ENCODE measurements at places on chromosomes 2 and 18.

- no peak for DNase-seq
Observed at GRCh38 chr2:29164091-29164846, 49.1 kb downstream of the CLIP4 start.

- DNase-seq: no peak
Observed at GRCh38 chr2:119431976-119432850, 559 bp downstream of the TMEM37 start.

- no peak for DNase-seq
Observed at GRCh38 chr18:50614838-50615237, 55.0 kb downstream of the MAPK4 start.

DNA sequence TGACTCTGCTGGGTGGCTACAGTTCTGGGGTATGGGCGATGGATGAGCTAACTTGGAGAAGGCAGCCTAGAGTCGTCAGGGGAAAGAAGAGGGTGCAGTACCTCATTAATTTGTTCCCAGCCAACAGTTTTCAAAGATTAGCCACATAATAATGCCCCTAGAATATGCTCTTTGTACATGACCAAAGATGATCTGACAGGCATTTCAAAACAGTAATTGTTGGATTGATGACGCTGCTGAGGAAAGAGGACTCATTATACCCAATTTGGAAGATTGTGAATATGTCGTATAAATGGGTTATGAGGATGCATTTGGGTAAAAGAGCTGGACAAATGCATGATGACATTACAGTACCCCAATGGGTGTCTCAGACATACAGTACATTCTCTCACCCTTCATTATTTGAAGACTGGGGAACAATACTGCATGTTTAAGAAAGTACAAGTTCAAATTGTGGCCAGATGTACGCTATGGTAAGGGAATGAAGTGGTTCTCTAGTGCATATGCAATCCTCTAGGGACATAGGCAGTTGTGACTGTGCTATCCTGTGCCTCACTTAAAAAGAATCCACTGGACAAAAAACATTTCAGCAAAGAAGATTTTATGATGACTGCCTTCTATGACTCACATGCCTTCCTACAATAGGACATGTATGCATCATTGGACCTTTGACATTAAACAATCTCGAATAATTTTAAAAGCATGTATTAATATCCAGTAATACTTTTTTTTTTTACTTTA is 233.2 kb downstream of the CNTNAP5 start:
- DNase-seq: no peak

GRCh38 chr2:73981081-73982001 is 3.4 kb upstream of the TET3 start:
- DNase-seq: no peak

DNA sequence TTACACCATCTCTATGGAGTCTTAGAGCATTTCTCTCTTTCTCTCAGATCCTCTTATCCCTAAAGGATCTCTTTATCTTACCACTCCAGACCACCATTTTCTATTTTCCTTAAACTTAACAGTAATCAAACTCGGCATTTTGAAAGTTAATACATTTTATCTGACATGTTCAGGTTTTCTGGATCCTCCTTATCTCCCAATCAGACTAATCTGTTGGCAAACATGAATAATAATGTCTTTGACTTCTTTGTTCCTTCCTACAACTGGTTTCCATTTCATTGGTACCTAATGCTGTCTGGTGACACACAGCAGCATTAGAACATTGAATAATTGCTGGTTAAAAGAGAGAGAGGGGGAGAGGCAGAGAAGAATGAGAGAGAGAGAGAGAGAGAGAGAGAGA is 932.1 kb upstream of the FSHR start:
- no peak for DNase-seq

DNA sequence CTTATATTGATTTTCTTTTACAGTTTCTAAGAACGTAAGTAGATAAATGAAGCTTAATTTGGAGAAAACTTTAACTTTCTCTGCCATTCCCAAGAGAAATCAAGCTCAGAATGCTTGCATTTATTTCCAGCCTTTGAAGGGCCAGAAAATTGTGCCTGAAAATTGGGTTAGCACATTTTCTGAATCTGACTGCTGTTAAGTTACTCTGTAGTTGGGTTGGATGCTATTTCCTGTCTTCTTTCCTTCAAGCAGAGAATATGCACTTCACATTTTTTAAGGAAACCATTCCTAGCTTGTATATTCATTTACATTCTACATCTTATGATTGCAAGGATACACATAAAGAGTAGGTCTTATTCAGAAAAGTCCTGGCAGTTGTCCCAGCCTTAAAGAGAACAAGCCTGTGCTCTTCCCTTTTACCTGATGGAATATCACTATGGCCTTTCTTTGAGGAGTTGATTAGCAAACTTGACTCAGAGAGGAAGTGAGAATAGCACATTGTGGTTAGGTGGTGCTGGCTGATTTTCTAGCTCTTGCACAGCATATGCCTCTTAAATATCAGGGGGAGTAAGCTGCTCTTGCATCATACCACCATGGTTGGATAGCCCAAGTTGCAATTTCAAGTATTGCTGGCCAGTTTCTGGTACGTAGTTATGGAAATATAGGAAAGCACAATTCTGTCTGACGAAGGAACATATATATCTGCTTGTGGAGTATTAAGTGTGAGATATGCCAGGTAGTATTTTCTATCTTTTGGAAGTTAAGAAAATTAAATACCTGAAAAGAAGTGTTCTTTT is 133.7 kb downstream of the COMMD1 start:
- DNase-seq: no peak

DNA sequence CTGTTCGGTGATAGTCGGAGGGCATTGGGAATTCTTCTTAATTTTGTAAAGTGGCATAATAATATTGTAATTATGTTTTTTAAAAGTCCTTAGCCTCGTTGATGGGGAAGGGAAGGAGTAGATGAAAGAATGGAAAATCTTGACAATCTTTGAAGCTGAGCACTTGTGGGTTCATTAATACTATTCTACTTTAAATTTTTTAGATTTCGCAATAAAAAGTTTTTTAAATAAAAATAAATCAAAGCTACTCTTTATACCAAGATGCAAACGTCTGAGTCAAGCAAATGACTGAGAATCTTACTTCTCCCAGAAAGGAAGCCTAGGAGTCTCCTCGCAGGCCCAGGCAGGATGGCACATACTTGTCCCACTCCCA is 98.5 kb upstream of the GPR45 start:
- DNase-seq: no peak

DNA sequence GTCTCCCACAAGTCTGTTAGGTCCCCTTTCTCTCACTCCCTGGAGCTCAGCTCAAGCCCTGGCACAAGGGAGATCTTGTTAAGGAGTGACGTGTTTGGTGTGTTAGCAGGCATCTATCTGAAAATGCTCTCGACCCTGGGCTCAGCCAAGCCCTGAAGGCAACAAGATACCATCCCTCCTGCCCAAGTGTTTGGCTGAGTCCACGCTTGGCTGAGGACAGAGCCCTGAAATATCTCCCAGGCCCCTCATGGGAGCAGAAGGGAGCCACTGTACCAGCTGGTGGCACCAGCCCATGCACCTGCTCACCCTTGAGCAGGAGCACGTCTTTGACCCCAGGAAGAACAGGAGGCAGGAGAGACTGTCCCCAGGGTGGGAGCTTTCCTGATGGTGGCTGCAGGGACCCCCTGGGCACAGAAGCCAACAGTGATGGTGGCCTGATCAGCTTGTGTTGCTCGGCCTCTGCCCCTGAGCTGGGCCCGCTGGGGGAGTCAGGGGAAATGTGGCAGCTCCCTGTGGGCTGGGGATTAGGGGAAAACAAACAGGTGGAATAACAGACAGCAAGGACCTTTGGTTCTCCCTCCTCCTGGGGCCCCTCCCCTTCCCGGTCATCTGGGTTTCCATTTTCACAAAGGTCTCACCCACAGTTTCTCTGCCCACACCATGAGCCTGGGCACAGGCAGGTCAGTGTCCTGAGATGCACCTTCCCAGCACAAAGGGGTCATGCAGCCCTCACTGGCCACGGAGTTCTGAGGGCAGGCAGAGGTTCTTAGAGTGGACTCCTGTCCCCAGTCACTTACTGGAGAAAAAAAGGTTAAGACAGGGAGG is 91.6 kb downstream of the RHOB start:
- no peak for DNase-seq

GRCh38 chr18:68314403-68314802 is 400.5 kb downstream of the TMX3 start:
- DNase-seq: no peak

DNA sequence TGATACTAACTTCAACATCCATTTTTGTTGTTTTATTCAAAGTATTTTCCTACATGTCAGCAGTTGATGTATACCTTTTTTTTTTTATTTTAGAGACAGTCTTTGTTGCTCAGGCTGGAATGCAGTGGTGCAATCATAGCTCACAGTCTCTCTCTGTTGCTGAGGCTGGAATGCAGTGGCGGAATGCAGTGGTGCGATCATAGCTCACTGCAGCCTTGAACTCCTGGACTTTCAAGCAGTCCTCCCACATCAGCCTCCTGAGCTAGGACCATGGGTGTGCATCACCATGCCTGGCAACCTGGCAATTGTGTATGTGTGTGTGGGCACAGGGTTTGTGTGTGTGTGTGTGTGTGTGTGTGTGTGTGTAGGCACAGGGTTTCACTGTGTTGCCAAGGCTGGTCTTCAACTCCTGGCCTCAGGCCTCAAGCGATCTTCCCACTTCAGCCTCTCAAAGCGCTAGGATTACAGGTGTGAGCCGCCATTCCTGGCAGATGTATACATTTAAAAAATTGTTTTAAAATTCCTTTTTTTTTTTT is 24.8 kb downstream of the SANBR start:
- no peak for DNase-seq

DNA sequence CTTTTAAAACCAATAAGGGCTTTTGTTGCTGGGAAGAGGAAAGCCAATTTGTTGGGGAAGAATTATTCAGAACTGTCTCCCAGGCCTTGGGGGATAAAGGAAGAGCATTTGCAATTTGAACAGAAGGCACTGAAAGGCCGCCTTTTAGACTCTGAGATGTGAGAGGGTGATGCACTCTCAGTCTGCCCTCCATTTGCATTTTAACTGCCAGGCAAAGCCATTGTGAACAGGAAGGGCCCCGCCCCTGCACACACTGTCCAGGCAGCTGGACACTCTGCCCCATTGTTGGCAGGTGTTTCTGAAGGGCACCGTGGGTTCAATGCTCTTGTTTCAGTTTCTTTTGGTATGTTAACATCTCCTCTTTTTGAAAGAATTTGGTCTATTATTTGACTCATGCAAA is 169.5 kb upstream of the COPS8 start:
- no peak for DNase-seq

DNA sequence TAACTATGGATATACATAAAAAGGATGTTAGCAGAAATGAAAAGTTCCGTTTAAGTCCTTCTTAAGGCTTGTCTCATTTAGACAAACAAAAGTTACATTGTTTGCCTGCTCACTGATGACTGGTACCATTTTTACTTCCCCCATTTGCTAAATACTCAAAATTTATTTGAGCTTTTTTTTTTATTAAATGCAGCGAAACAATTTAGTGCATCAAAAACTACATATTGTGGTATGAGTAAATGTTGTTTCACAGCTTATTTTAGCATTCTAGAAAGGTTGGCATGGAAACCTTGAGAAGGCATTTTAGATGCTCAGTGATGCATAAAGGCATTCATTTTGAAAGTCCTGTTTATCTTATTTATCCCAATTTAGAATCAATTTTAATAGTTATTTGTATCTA is 100.0 kb downstream of the MAP2 start:
- DNase-seq: no peak

DNA sequence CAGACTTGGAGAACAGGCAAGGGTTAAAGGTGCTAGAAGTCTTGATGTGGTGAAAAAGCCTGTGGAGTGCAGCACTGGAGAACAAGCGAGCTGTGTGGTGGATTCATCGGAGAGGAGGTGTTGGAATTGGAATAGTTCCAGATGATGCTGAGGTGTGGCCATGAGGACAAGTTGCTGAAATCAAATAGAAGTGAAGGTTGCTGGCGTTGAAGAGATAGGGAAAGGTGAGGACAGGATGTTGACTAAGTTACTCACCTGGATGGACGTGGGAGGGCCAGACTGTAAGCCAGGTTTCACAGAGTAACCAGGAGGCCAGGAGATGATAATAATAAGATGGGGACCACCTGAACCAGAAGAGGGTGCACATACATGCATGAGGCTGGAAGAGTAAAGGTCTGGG is 173.4 kb downstream of the DIS3L2 start:
- DNase-seq: no peak

GRCh38 chr2:132662732-132663131 is 7.3 kb downstream of the LYPD1 start:
- no peak for DNase-seq

DNA sequence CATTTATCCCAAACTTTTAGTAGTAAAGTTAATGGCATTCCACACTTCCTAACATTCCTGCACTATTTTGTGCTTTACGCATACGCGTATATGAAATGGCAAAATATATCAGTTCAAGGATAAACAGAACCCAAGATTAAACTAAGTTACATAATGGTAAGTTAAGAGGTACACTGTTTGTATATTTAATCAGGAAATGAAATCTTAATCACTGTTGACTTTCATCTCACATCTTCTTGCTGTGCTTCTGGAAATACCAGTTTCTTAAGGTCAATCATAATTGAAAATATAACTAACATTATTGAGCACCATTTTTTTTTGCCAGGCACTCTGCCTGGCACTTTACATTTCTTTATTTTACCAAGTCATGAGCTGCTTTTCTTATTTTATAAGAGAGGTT is 565.2 kb downstream of the LRP1B start:
- DNase-seq: no peak
